Left ventricle myocardium superior (tissue), 1 donor: ENCODE measurements at places on chromosomes 2 and 18.

DNA sequence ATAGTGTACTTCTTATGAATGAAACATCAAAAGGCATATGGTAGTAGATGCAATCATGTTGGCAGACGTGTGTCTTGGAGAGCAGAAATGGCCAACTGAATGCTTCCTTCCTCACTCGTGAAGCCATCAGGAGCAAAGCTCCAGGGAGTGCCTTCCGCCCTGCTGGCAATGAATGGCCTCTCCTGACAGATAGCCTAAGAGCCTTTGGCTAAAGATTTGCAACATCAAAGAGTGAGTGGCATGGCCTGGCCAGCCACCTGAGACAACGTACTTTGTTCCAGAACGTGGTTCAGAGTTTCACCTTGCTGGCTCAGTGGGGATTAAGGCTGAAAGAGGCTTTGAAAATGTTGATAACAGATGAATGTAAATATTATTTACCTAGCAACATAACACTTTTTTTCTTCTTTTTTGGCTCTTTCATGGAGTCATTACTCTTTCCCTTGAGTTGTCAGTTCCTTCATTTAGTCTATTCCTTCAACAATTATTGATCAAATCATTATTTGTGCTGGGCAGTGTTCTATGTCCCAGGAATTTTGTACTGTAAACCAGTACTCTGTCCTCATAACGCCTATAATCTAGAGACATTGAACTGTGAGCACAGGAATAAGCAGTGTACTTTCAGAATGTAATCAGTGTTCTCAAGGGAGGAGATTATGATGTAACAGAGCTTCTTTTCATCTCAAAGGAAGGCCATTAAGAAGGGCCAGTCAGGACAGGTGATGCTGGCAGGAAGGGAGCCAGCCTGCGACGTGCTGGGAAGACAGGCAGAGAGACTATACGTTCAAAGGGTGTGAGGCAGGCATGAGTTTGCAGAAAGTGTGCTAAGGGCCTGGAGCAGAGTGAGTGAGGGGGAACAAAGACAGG lies 59.4 kb upstream of the SH3RF3 start:
- DNase-seq = no peak

DNA sequence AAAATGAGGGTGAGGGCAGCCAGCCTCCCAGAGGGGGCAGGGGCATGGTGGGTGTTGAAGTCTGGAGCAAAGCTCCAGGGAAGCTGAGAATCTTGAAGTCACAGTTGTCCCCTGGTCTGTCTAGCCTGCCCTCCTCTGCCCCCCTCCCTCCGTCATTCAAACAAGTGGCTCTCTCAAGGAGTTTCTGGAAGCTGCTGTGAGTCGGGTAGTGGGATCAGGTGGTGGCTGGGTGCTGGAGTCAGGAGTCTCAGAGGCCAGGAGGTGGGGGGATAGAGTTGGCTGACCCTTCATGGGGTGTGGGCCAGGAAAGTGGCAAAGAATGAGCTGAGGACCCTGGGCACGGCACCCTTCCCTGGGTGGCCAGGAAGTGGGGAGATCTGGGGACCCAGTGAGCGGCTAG lies 495 bp upstream of the ASIC4 start:
- no peak for DNase-seq

DNA sequence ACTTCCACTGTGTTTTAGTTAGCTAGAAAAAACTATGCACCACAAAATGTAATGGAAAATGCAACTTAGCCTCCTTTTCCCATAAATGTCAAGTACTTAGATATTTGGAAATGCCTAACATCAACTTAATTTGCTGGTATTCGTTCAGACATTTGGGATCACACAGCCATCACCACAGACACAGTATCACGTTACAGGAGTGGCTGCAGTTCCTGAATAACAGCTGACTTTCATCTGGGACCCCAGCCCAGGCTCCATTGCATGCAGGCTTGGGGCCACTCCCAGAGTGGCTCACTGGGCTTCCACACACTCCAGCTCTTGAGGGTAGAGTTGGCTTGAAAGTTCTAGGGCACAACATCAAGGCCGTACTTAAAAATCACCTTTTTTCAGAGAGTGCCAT lies 9.3 kb downstream of the TMEM182 start:
- no peak for DNase-seq

GRCh38 chr18:70194227-70194890 lies 11.1 kb downstream of the RTTN start:
- DNase-seq = no peak

- no peak for DNase-seq
These were observed 297.1 kb upstream of the CCDC68 start for GRCh38 chr18:55256226-55256928.

DNA sequence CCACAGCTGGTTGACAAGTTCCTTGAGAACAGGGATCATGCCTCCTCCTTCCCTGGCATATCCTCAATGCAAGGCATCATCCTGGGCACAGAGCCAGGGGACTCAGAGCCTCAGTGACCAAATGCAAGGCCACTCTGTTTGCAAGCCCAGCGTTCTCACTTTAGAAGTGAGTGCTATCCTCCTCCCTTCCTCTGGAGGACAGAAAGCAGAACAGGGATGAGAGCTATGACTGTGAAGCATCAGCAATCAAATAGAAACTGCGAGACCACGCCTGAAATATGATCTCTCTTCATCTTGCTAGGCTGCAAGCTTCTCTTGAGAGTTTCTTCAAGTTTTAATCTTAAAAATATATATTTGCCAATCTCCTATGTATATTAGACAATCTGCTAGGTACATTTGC lies 119.8 kb downstream of the LRATD1 start:
- DNase-seq = no peak

GRCh38 chr2:1867141-1867540 lies 122.8 kb upstream of the PXDN start:
- DNase-seq = no peak

DNA sequence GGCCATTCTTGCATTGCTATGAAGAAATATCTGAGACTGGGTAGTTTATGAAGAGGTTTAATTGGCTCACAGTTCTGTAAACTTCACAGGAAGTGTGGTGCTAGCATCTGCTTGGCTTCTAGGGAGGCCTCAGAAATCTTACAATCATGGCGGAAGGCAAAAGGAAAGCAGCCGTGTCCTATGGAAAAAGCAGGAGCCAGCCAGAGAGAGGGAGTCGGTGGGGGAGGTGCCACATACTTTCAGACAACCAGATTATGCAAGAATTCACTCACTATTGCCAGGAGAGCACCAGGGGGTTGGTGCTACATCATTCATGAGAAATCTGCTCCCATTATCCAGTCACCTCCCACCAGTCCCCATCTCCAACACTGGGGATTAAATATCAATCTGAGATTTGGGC lies 64.1 kb downstream of the CPS1 start:
- no peak for DNase-seq

DNA sequence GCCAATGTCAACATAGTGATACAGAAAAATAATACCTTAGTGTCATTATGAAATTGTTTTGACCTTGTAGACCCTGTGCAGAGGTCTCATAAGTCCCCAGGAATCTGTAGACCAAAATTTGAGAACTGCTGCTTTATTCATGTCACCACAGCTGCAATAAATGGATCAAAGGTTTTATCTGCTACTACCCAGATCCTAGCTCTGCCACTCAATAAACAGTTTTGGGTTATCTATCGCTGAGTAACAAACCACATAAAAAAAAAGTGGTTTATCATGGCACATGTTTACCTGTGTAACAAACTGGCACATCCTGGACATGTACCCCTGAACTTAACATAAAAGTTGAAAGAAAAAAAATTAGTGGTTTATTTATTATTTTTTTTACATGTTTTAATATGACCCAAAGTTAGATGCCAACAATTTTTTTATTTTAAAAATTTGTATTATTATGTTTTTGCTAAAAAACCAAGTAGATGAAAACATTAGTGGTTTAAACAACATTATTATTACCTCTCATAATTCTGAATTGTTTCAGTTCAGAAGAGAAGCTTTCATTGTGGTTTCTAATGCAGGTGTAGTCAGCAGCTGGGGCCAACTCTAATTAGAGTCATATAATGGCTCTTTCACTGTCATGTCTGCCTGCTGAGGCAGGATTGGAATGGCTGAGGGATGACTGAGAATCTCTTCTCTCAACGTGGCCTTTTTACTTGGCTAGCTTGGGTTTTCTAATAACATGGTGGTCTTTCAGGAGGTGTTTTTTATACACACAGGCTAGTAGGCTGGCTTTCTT lies 103.3 kb upstream of the SLC38A11 start:
- no peak for DNase-seq

GRCh38 chr18:10951631-10952544 lies 197.5 kb downstream of the PIEZO2 start:
- DNase-seq = no peak

DNA sequence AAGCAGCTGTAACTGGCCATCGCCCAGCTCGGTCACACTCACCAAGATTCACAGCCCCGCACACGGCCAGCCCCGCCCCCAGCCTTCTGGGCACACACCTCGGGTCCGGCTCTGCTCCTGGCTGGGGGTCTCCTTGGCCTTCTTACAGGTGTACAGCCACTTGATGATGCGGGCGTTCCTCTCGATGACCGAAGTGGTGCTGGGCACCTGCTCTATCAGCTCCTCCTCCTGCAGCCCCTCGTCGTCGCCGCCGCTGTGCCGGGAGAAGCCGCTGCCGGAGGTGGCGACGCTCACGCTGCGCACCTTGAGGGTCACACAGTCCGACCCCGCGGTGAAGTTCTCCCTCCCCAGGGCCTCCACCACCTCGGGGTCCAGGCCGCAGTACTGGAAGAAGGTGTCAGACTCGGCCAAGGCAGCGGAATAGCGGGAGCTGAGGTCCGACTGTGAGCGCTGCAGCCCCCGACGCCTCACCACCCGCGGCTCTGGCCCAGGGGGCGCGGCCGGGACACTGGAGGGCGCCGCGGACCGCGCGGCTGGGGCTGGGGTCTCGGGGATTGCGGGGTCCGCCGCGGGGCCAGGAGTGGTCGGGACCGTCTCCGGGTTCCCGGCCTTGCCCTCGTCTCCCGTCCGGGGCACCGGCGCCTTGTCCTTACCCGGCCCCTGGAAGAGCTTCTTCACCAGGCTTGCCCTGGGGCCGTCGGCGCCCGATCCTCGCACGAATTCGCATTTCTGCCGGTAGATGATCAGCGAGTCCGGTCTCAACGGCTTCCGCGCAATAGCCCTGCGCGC lies 769 bp downstream of the FAM110C start:
- DNase-seq = no peak

- no peak for DNase-seq
These were observed 81.3 kb downstream of the DGKD start for GRCh38 chr2:233435436-233436190.

- DNase-seq = no peak
These were observed 225.3 kb upstream of the THUMPD2 start for GRCh38 chr2:40004336-40004735.

GRCh38 chr2:232075080-232075479 lies 113.6 kb downstream of the DIS3L2 start:
- DNase-seq = no peak

DNA sequence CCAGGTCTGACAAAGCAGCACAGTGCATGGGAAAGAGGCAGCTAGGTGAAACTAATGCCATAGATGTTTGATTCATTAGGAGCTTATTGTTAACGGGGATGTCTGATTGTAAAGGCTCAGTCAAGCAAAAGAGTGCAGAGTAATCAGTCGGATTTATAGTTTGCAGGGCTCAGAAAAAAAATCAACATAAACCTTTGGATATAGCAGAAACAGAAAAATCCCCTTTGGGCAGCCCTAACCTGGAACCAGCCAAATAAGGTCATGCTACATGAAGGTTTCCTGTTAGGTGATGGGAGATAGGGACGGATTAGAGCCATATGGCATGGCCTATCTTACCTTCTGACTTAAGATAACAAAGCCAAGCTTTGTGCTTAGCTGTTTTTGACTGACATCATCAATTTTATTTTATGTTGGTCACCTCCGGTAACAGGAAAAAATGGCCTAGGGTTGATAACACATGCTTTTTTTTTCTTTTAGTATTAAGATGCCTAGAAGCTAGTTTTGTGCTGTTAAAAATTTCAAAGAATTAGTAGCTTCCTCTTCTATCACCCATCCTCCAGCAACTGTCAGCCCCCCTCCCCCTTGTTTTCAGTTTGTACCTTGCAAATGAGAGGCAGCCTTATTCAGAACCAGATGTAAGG lies 60.7 kb upstream of the ZEB2 start:
- DNase-seq = no peak

GRCh38 chr2:148909114-148909513 lies 34.1 kb downstream of the KIF5C start:
- DNase-seq = peak; percentile 31

GRCh38 chr2:98037206-98037605 lies 41.5 kb upstream of the TMEM131 start:
- no peak for DNase-seq

DNA sequence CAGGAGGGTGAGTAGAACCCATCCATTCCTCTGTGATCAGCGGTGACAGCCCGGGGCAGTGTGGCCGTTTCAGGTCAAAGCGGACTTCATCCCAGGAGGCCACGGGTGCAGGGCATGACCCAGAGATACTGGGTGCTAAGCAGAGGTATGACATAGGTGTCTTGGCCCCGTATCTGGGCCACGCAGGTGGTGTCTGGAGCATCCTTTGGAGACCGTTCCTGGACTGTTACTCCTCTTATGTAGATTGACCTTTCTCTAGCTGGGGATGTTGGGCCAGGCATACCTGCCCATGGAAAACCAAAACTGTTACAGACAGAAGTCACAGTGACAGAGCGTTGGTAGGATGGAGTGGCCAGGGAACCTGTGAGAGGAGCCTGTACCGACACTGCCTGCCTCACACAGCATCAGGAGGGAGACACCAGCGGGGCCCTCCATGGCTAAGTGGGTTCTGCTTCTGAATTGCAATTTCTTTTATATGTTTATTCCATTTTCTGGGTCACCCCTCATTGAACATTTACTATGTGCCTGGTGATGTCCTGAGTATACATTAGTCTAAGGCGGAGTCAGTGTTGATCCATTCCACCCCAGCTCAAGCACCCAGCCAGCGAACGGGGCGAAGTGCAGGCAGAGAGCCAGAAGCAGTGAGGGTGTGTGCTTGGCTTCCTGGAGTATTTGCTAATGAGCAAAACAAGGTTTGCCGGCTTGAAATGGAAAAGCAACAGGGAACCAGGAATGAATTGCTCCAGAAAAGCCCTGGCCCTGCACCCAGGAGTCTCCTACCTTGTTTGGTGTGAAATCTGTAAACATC lies 141.7 kb downstream of the SH3RF3 start:
- DNase-seq = no peak

GRCh38 chr2:195027947-195028346 lies 629.1 kb upstream of the SLC39A10 start:
- DNase-seq = no peak

DNA sequence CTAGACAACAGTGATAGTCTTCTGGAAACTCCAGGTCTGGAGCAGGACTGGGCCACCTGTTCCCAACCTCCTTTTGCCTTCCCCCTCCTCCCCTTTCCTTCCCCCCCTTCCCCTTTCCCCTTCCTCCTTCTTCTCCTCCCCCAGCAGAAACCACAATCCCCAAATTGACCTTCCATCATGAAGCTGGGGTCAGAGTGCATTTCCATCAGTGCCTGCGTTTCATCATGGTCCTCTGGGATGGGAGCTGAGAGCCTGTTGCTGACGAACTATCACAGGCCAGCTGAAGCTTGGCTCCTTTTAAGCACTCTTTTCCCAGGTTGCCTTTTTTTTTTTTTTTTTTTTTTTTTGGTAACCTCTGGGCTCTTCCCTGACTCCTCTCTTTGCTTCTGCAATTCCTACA lies 52.6 kb upstream of the SMAD2 start:
- no peak for DNase-seq

DNA sequence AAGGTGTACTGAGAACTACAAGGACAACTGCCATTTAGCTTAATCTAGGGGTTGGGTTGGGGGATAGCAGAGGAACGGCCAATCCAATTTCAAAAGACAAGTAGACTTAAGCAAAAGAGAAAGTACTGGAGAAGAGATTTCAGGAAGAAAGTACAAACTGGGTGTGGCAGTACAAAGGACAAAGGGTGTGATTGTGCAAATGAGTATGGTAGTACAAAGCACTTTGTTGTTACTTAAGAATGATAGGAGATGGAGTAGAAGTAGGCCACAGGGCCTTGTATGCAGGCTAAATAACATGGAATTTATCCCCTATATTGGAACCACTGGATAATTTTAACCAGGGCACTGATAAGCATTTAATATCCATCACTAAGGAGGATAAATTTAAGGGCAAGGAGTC lies 4.7 kb upstream of the ORC2 start:
- no peak for DNase-seq
